CD4-positive, alpha-beta T cell treated with Interleukin-15 for 1 hour (primary cell): ENCODE measurements at places on chromosomes 5 and 9.

DNA sequence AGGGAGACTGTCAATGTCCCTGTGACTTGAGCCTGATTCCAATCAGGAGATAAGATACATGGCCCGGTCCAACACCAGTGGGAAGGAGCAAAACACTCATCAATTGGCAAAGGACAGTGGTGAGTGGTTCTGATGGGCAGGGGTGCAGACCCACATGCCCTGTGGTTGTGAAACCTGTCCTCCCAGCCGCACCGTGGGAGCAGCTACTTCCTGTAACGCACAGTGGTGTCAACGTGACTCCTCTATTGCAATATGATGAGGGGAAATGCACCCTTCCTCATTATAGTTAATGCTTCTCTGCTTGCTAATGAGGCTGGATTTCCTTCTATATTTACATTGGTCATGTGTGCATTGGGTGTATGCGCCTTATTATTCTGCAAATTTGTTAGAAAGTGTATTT lies 223.0 kb downstream of the IRX1 start:
- DNase-seq, result no peak

DNA sequence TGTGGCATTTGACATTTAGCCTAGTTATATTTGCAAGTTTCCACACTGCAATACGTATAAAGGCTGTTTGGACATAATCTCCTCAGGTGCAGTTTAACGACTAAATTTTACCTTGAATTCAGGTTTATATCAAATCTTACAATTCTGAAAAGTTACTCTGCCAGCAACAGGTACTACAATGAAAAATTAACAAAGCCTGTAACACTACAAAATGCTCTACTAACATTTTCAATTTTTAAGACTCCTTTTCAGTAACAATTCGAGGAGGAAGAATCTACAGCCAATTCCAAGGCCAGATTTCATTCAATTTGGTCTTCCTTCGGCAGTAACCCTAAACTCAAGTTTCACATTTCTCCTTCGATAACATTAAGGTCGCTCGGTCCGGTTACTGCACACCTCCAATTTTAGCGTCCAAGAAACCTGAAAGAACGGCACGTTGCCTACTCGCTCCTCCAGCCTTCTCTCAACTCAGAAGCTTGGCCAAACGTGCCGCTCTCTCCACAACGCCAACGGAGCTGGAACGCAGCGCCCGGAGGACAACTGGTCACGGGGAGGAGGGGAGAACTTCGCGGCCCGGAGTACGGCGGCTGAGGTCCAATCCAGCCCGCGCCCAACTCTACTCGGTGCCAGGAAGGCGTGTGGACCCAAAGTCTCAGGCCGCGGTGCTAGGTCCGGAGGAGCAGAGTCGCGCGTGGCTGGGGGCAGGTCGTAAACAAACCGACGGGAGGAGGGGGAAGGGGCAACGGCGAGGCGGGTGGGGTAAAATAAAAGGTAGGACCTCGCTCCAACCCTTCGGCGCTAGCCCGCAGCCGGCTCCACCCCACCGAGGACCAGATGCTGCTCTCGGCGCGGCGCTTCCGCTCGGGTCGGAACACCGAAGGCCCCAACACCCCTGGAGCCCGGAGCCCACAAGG lies 681 bp downstream of the FNIP1 start:
- DNase-seq, result peak; percentile 32

DNA sequence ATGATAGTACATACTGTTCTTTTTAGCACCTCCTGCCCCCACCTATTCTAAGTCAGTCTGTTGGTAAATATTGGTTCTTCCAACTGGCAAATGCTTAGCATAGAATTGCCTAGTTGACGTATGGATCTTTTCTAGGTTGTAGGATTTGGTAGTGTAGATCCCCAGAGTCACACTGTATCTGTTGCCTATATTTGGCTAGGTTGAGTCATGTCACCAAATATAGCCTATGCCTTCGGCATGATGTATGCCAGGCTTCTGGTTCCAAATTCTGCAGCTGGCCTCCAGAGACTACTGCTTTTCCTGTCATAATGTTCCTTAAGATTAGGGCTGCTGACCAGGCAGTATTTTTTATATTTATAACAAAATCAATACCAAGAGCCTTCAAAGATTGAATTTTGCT lies 38.2 kb downstream of the CPEB4 start:
- no peak for DNase-seq

GRCh38 chr5:132064738-132065331 lies 4.4 kb downstream of the IL3 start:
- peak; percentile 68 for DNase-seq

DNA sequence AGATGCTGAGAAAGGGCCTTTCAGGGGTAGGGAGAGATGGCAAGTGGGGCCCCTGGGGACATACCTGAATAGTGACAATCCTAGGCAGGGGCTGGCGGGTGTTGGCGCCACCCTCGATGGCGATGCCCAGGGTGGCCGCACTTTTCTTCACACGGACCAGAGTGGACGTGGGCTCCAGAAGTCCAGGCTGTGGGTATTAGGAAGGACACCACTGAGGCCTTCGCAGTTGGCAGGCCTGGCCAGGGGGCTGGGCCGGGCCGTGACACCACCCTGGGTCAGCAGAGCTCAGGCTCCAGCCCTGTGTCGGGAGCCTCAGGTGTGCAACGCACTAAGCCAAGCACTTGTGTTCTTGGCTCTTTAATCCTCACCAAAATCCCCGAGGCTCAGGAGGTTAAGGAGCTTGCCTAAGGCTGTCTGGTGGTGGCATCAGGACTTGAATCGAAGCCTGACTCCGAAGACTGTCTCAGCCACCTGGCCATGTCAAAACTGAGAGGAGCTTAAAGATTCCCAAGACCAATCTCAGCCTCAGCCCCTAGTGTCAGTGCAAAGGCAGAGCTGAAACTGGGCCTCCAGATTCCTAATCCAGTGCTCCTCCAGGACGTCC lies 15.5 kb upstream of the AKNA start:
- no peak for DNase-seq

DNA sequence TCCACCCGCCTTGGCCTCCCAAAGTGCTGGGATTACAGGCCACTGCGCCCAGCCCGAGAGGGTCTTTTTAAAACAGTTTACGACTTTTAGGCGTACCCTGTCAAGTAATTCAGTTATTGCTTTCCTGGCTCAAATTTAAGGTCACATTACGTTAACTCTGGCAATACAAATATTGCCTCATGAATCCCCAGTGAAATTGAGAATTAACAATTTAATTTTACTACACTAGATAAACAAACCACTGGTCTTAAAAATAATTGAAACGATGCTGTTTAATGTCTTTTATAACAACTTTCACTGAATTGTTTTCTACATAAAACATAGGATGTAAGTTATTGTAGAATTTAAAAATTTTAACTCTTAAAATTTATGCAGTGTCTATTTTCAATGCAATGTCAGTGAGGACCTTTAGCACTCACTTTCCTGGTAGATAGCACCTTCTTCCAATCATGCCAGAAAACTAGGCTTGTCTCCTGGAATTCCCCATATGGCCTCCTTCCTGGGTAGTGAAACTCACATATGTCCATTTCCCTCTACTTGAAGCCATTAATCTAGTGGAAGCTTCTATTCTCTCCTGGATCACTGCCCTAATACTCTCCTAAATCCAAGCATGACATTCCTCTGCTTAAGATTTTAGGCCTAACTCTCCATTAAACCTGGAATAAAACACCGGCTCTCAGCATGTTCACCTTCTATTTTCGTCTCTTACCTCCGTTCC lies 13.5 kb downstream of the BASP1 start:
- no peak for DNase-seq

DNA sequence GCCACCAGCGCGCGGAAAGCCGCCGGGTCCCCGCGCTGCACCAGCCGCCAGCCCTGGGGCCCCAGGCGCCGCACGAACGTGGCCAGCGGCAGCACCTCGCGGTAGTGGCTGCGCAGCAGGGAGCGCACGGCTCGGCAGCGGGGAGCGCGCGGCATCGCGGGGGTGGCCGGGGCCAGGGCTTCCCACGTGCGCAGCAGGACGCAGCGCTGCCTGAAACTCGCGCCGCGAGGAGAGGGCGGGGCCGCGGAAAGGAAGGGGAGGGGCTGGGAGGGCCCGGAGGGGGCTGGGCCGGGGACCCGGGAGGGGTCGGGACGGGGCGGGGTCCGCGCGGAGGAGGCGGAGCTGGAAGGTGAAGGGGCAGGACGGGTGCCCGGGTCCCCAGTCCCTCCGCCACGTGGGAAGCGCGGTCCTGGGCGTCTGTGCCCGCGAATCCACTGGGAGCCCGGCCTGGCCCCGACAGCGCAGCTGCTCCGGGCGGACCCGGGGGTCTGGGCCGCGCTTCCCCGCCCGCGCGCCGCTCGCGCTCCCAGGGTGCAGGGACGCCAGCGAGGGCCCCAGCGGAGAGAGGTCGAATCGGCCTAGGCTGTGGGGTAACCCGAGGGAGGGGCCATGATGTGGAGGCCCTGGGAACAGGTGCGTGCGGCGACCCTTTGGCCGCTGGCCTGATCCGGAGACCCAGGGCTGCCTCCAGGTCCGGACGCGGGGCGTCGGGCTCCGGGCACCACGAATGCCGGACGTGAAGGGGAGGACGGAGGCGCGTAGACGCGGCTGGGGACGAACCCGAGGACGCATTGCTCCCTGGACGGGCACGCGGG lies at the start of gene TERT:
TSS of gene TERT (minus strand) at position 234 of the 815 bp plus-strand sequence. CDS start at position 155, 79 bp downstream.
- peak; percentile 73 for DNase-seq

DNA sequence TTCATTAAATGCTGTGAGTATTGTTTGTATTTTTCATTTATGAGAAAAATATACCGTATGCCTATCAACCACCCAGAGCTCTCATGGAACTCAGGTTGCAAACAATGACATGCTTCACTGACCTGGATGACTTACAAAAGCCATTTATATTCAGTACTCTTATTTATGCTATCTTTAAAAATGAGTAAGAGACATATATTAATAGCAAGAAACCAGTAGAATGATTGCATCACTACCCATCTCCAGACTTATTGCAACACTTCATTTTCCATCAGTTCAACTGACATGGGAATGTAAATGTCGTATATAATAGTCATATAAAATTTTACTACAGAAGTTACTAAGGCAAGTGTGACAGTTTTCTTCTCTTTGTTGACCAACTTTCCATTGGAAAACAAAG lies 69.1 kb downstream of the OTP start:
- no peak for DNase-seq
